Posterior vena cava (tissue), 2 donors: ENCODE measurements at places on chromosomes 16 and 17. TPM values are rescaled to one million over a fixed set of nuclear protein-coding genes. Genes with fewer than 3 reads are reported as not detected.

HBM gene
- total RNA-seq, result 0.90 TPM

PPP1R1B gene
- total RNA-seq, result 2.3 TPM

OR1F1 gene
- total RNA-seq, result not detected

DNA sequence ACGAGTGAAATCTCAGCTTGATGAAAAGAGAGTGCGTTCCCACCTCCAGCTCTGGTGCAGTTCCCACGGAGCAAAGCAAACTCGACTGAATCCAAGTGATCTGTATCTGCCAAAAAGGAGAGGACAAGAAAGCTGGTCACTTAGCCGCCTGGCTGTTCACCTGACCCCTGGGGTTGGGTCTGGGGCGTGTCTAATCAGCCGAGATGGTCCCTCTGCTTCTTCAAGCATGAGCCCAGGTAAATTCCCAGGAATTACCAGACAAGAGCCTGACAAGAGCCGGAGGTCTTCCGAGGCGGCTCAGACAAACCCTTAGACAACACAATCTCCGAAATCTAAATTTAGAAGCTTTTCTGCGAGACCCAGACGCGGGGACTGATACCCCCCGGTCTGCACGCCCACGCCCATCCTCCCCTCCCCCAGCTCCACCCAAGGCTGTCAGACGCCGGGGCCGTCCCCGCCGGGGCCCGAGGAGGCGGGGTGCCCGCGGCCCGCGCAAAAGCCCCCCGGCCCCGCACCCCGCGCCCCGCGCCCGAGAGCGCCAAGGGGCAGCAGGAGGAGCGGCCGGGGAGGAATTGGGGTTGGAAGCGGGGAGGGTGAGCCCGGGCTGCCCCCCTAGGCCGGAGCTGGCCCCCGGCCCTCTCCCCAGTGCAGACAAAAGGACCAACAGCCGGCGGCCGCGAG lies 674 bp downstream of the ZNF821 start:
- DNase-seq, result no peak

- no peak for DNase-seq
These were observed 351.1 kb upstream of the TBX2 start for GRCh38 chr17:61048376-61049106.

GRCh38 chr16:4105848-4106247 lies 10.4 kb downstream of the ADCY9 start:
- DNase-seq, result peak; percentile 20

DNA sequence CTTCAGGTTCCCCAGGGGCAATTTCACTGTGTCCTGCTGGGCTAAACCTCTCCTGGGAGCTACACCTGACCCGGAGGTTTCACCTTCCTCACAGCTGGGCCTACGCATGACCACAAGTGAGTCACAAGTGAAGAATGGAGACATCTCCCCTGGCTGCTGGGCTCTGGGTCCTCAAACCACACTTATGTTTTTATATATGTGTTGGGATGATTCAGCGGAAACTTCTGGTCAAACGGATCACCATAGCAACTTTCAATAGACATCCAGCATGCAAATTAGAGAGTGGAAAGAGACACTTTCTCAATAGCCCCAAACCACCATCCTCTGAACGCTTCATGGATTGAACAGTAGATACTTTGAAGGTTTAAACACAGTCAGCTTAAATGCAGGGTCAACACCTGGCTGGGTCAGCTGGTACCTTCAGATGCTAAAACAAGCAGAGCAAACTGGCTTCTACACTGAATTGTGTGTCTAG lies 28.0 kb upstream of the MAF start:
- DNase-seq, result no peak
